DMS53 (cell line): ENCODE measurements at places on chromosomes 6 and 20.
A peak's percentile ranks its signal among the peaks of the same experiment; 100 is the strongest.

GRCh38 chr6:142746524-142746923 lies 198.5 kb downstream of the HIVEP2 start:
- peak; percentile 20 for DNase-seq

DNA sequence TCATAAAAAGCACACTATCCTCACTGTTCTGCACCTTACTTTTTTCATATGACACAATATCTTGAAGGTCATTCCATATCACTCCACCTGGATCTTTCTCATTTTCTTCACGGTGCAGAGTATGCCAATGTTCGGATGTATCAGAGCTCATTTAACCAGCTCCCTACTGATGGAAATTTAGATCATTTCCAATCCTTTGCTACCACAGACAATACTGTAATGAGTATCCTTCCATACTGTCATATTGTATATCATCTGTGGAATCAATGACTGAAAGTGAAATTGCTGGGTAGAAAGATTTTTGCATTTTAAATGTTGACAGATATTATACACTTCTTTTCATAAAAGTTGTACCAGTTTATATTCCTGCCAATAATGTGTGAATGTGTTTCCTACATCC lies 2.2 kb upstream of the RAB44 start:
- no peak for DNase-seq

DNA sequence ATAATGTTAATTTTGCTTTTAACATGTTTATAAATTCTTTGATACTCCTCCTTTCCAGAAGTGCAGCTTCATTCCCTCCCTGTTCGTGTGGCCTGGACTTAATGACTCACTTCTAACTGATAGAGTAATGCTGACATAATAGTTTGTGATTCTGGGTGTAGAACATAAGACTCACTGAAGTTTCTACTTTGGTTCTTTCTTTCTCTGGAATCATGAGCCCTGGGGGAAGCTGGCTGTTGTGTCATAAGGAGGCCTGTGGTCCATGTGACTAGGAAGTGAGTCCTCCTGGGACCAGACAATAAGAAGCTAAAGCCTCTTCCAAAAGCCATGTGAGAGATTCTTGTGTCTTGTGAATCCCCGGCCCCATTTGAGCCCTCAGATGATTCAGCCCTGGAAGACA lies 30.5 kb upstream of the HLA-G start:
- DNase-seq: no peak

DNA sequence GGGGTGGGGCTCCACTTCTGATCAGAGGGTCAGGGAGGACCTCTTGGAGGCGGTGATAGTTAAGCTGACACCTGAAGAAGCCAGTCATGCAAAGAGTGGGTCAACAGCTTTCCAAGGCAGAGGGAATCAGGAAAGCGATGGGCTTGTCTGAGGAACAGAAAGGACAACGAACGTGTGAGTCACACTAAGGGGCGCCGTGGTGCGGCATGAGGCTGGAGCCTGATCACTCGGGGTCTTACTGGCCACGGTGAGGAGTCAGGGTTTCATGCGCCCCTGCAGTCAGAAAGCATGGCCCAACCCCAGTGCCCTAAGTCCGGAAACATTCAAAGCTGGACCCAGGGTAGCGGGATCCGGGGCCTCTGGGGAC lies 50.6 kb upstream of the SLC32A1 start:
- no peak for DNase-seq

DNA sequence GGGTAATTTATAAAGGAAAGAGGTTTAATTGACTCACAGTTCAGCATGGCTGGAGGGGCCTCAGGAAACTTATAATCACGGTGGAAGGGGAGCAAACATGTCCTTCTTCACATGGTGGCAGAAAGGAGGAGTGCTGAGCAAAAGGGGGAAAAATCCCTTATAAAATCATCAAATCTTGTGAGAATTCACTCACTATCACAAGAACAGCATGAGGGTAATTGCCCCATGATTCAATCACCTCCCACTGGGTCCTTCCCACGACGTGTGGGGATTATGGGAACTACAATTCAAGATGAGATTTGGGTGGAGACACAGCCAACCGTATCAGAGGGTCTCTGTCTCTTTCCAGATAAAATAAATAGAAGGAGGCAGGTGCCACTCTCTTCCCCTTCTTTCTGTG lies 48.7 kb downstream of the TNFAIP3 start:
- no peak for DNase-seq

DNA sequence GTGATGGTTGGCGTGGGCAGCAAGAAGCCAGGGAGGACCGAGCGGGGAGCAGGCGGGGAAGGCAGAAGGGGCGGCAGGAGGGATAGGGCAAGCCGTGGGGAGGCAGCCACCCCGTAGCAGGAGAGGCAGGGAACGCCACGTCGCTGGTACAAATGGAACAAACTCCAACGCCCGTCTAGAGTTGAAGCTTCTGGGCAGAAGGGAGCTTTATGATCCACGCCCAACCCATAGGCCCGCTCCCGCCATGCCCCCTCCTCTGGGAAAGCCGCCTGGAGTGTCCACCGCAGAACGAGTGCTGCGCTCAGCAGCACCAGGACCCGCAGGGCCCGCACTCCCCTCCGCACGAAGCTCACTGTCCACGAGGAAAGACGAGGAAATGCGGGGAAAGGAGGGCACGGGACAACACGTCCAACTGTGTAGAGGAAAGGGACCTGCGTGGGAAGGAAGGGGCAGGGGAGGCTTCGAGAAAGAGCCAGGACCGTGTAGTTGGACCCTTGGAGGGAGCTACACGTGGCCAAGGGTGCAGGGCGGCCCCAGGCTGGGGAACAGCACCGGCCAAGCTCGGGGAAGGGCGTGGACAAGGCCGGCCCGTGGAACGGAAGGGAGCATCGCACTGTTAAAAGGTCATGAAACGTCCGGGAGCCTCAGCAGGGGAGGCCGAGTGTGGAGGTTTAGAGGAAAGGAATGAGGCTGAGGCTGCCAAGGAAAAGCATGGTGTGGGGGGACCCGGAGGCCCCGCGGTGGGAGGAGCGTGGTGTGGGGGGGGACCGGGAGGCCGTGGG lies 204.0 kb downstream of the DLL1 start:
- DNase-seq: no peak

DNA sequence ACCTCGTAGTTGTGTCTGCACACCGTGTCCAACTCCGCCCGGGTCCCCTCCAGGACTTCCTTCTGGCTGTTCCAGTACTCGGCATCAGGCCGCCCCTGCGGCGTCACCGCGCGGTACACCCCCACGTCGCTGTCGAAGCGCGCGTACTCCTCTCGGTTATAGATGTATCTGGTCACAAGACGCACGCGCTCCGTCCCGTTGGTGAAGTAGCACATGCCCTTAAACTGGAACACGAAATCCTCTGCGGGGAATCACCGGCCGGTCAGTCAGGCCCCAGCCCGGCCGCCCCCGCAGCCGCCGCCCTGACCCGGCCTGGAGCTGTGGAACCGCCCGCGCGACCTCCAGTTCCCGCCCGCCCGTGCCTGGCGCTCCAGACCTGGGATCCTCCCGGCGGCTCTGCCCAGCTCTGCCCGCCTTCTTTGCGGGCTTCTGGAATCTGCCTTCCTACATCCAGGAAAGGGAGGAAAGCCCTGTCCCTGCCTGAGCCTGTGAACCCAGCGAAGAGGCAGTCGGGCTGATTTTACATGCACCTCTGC lies 1.6 kb downstream of the HLA-DQB1 start:
- DNase-seq: peak; percentile 73

DNA sequence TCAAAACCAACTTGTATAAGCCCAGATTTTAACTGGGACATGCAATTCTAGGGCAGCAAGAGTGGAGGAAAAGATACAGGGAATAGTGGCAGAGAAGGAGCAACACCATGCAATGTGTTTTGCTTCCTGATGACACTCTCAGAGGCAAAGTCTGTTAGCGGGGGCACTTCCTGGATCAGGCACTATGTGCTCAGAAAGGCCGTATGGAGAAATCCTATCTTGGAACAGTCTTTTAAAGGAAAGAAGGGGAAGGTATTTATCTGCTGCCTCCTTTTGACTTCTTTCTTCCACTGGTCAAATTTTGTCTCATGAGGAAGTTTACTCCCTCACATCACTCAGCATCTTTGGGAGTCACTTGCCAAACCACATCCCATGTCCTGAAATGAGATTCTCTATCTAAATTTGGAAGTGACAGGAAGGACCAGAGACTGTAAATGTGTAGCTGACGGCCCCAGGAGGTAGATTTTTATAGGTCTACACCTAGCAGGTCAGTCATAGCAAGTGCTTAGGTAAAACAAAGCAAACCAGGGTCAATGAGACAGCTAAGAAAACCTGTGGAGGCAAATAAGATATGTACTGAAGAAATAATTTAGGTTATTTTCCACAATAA lies 91.7 kb upstream of the ELOVL5 start:
- DNase-seq: no peak
